ENCODE measurements at places on chromosomes 5 and 9.
A peak's percentile ranks its signal among the peaks of the same experiment; 100 is the strongest.

DNA sequence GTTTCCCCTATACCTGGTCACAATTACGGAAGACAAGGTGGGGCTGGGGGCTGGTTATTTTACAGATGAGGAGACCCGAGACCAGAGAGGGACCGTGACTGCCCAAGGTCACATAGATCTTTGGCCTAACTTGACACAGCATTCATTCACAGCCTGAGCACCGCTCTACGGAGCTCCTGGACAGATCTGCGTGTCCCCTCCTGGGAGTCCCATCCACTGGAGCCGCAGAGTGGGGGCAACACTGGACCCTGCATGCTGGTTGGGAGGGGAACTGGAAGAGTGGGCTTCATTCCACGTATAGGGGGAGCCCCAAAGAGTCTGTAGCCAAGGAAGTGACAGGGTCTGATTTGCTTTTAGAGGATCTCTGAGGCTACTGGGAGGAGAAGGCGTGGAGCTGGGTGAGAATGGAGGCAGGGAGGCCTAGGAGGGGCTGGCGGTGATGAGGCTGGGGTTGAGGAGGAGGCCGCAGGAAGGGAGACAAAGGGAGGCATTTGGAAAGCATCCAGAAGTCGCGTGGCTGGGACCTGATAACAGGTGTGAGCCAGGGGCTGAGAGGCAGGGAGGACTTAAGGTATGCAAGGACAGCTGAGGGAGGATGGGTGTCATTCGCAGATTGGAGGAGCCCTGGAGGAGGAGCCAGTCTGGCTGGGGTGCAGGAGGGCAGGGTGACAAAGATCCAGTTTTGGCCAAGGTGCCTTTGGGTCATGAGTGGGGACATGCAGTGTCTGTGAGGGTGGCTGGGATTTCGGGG lies 64.3 kb upstream of the IER5L start:
- DNase-seq = no peak

DNA sequence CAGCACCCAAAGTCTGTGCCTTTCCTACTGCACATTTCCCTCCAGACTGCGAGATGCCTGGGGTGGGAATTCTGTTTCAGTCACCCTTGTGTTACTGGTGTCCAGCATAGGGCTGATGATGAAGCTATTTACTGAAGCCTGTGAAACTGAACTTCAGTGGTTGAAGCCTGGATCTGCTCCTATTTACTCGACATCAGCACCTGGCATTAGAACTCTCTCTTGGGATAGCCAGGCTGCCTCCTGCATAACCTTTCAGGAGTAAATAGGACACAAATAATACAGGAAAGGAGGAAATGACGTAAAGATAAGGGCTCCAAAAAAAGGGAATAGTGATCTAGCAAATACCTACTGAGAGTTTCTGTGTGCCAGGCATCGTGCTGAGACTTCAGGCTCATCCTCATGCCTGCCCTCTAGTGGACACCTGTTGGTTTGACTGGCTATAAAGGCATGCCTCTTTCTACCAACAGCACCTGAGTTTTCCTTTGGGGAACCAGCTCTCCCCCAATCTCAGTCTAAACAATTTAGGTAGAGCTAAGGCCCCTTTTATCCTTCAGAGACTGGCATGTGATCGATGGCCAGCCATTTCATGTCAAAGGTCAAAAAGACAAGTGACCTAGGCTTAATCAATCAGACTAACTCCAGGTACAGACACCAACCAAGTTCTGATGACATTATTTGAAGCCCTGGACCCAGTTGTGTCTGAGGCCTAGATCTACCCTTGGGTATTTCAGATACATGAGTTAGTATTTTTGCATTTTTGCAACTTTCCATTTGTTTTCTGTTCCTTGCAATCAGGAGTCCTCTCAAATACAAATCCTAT lies 192.1 kb upstream of the TRIM32 start:
- no peak for DNase-seq

- DNase-seq = no peak
These were observed 146.1 kb downstream of the PLCXD3 start for GRCh38 chr5:41364346-41364745.

- no peak for DNase-seq
These were observed 3.2 kb upstream of the PRR7 start for GRCh38 chr5:177443144-177443983.

DNA sequence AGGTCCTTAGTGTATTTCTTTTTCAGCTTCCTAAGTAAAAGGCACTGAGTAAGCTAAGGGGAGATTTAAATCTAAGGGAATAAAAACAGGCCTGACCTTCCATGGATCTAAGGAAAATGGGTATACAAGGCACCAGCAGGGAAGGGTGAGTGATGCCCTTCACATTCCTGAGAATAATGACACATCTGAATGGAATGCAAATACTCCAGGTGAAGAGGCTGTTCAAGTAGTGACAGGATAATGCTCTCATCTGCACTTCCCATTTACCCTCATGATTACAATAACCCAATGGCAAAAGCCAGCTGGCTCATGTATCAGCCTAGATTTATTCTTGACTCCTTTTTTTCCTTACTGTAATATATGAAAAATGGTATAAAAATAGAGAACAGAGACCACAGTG lies 216.2 kb upstream of the ACTBL2 start:
- DNase-seq = no peak

DNA sequence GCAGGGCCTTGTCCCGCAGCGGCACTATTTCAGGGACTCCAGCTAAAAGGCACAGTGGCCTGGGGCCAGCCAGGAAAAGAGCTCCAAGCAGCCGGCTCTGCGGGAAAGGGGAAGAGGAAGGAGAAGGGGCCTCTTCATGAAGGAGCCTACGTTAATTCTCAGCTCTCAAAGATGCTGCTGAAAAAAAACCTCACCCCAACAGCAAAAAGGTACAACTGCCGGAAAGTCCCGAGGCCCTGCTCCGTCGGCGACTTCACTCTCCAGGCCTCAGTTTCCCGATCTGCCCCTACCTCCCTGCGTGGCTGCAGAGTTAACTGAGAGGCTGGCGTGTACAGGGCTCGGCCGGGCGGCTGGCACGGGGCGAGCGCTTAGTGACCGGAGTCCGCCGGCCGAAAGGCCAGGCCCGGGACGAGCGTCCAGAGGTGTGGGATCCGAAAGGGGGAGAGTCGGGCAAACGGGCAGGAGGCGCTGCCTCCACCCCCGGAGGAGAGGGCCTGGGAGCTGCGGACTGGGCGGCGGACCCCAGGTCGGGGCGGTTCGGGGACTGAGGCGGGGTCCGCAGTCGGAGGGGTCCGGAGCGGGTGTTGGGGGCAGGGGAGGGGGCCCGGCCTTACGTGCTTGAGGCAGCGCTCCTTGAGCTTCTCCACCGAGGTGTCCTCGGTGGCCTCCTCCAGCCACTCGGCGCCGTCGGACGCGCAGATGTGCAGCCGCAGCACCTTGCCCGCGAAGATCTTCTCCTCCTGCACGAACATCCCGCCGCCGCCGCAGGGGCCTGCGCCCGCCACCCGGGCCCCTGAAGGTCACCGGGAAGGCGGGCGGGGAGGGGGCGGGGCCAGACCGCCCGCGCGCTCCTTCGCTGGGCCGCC lies 529 bp downstream of the UBAC1 start:
- peak; percentile 23 for DNase-seq
